ENCODE measurements at places on chromosomes 7 and 10. TPM values are rescaled to one million over a fixed set of nuclear protein-coding genes. Genes with fewer than 3 reads are reported as not detected.

The SPDYE8 gene
- under 0.01 TPM for total RNA-seq

DNA sequence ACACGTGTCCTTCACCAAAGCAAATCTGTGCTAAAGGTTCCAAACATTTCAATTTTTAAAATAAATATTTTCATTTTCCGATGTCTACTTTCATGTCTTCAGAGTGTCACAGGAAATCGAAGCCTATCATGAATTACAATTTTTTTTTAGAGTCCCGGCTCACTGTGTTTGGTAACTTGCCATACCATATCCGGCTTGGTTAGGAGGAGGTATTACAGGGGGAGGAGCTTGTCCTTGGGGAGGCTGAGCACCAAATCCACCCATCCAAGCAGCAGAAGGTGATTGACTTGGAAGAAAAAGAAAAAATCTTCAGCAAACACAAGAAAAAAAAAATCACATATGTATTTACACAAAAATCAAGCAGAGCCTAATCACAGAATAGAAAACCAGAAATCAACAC lies 21.3 kb downstream of the TIAL1 start:
- no peak for DNase-seq

DNA sequence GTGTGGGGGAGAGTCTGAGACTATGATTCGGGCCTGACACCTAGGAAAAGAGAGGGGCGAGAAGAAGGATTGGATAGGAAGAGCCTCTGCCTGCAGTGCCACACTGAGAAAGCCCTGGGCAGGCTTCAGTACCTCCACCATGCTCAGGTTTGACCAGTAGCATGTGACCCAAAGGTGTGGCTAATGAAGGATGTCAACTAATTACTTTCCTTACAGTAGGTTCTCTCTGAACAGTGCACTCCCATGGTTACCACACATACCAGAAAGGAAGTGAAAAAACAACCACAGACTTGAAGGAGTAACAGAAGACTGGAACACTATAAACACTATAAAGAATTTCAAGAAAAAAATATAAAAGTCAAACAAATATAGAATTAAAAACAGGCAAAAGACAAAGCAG lies 46.2 kb downstream of the SEM1 start:
- DNase-seq, result no peak

The MACC1 gene
- 0.41 TPM for total RNA-seq

GRCh38 chr10:29316308-29317026 lies 27.6 kb downstream of the LYZL1 start:
- DNase-seq, result no peak

The IFIT1B gene
- total RNA-seq, result 0.41 TPM

- no peak for DNase-seq
Observed at GRCh38 chr7:1391449-1391848, 67.8 kb downstream of the MICALL2 start.

GRCh38 chr7:32036557-32036956 lies 33.6 kb downstream of the PDE1C start:
- no peak for DNase-seq

The PDZD8 gene
- total RNA-seq, result 22.0 TPM

The CLDN15 gene
- 2.9 TPM for total RNA-seq

DNA sequence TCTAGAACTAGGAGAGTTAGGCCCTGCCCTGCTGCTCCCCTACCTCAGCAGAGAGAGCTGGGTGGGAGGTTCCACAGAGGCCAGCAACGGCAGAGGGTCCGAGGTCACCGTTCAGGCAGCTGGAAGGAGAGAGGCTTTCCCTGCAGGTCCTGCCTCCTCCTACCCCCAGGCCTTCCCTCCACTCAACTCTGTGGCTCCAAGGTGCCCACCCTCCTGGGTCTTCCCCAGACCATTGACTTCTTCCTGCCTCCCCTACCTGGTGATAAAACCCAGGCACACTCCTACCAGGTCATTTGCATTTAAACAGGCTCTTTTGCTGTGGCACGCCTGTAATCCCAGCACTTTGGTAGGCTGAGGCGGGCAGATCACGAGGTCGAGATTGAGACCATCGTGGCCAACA lies 515.3 kb upstream of the FOXK1 start:
- no peak for DNase-seq

- DNase-seq, result no peak
Observed at GRCh38 chr10:102140218-102140617, 7.4 kb downstream of the PPRC1 start.

DNA sequence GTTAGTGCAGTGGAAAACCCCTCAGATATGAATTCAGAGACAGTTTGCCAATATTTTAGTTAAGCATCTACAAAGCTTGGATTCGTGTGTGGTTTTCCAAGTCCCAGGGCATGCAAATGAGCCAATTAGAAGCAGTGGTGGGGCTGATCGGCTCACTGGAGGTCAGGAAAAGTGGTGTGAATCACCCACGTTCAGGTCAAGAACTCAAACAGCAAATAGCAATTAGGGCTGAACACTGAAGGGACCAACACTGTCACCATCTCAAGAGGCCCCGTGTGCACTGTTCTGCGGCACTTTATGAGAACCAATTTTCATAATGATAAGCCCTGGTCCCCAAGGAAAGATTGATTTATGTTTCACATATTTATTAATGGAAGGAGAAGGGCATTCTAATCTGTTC lies 68.9 kb downstream of the ADARB2 start:
- DNase-seq, result no peak

The TMEM130 gene
- 4.9 TPM for total RNA-seq

DNA sequence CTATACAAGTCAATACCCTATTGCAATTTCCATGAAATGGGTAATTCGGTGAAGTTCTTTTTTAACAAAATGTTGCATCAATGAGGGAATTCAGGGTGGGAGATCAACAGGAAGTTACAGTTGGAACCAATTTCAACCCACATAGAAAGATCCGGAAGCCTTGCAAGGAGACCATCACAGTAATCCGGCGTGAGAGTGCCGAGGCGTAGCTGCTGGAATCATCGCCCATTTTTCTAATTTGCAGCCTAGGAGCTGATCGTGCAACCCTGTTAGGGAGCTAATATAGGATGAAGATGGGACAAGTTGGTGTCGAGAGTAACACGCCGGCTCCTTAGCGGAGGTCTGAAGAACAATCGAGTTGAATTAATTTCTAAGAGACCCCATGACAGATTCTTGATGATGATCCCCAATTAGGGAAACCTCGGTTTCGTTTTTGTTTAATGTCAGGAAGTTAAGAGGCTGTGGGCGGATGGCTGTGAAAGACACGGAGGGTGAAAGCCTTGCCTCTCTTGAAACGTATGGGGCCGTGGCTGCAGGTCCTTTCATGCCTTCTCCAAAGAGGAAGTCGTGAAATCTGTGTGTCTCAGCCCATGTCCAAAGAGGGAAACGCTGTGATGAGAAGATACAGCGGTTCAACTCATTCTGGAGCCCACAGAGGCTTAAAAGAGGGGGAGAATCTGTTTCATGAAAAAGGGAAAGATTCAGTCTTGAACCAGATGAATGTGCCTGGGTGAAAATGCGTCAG lies 51.2 kb upstream of the CARD11 start:
- DNase-seq, result no peak

The KEL gene
- 0.82 TPM for total RNA-seq

DNA sequence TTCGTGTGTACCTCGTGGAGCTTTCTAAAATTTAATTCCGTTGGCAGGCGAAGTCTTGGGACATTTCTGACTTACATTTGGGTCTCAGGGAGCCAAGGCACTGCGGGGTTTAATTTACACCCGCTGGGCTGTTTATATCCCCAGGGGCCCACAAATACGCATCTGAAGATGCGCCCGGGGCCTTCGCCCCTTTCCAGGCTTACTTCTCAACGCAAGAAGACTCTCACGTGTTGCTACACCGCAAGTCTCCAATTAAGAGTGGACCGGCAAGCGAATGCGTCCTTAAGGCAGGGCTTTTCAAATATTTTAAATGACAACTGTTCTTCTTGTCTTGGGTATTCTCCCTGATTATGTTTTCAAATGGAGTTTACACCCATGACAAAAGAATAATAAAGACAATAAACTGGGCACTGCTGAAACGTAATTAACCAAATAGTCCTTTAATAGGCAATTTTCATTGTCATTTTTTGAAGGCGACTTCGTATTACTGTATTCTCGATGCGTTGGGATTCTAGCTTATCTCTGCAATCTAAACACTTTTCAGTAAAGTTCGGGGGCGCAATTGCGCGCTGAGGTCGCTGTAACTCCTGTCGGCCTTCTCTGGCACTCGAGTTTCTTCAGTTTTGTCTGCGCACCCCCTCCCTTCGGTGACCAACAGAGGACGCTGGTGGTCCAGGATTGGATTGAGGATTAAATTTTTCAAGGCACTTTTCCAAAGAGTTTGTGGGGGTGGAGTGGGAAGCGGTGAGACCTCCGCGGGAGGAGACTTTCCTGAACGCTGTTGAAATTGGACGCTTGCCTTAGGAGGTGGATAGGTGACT lies 837 bp upstream of the IGFBP3 start:
- DNase-seq, result peak; percentile 31

GRCh38 chr7:99369767-99370391 lies 4.7 kb upstream of the ARPC1B start:
- DNase-seq, result no peak

- no peak for DNase-seq
Observed at GRCh38 chr10:86017841-86018734, 348.5 kb downstream of the GRID1 start.

The NKX2-3 gene
- total RNA-seq, result under 0.01 TPM

The ELN gene
- 11.0 TPM for total RNA-seq

DNA sequence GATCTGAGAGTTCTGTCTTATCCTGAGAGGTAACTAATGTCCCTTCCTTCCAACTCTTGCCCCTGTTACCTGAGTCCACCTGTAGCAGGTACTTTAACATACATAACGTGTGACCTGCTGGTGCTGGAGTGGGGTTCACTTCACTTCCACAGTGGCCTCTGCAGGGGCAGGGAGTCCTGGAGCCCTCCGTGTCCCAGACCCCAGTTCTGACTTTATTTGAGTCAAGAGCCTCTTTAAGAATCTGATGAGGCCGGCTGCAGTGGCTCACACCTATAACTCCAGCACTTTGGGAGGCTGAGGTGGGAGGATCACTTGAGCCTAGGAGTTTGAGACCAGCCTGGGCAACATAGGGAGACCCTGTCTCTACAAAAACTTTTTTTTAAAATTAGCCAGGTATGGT lies 117.0 kb upstream of the RET start:
- DNase-seq, result no peak

DNA sequence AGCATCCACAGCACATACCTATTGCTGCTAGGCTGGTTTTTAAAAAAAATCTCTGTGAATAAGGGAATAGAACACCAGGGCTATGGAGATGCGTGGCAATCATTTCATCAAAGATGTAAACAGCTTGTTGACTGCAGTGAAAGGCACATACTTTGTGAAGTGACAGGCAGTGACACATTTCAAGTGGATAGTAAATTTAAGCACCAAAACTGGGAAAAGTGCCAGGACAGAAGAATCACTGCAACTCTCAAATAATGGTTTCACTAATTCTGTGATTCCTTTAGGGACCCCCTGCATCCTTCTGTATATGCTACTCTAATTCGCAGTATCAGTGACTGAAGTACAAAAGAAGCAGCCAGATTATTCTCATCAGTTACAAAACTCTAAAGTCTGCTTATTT lies 145.2 kb upstream of the KLF14 start:
- DNase-seq, result no peak

- DNase-seq, result peak; percentile 57
Observed at GRCh38 chr10:480928-481552, 208.4 kb downstream of the DIP2C start.

GRCh38 chr7:97731736-97732564 lies at the start of gene TAC1:
TAC1 (plus strand) TSS chr7:97732086; CDS start chr7:97732613, 527 bp downstream.
- DNase-seq, result no peak

The C10orf105 gene
- total RNA-seq, result not detected

DNA sequence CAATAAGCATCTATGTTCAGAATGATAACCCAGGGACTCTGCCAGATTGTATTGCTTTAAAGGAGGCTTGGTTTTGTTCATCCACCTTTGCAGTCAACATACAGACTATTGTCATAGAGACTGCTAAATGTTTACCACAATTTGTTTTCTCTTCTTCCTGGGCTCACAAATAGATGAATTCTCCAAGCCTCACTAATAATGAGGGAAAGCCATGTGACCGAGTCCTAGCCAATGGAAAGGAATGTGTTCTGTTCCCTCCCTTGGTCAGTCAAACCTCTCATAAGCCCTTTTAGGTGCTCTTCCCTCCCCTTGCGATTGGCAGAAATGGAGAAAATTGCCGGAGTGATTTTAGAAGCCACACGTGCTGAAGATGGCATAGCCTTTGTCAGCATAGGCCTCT lies 136.9 kb downstream of the RTKN2 start:
- no peak for DNase-seq

The CYTH3 gene
- total RNA-seq, result 26.9 TPM

GRCh38 chr10:113006656-113007342 lies 56.8 kb downstream of the TCF7L2 start:
- no peak for DNase-seq

DNA sequence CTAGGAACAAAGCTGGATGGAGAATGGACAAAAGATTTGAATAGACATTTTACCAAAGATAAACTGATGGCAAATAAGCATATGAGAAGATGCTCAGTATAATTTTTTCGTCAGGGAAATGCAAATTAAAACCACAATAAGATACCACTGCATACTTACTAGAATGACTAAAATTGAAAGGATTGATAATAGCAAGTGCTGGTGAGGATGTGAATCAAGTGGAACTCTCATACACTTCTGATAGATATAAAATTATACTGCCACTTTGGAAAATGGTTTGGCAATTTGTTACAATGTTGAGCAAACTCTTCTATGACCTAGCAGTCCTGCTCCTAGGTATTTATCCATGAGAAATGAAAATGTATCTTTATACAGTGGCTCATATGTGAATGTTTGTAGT lies 83.3 kb downstream of the EXOC6 start:
- DNase-seq, result no peak

- DNase-seq, result no peak
Observed at GRCh38 chr10:74189999-74190421, 39.0 kb downstream of the ADK start.

DNA sequence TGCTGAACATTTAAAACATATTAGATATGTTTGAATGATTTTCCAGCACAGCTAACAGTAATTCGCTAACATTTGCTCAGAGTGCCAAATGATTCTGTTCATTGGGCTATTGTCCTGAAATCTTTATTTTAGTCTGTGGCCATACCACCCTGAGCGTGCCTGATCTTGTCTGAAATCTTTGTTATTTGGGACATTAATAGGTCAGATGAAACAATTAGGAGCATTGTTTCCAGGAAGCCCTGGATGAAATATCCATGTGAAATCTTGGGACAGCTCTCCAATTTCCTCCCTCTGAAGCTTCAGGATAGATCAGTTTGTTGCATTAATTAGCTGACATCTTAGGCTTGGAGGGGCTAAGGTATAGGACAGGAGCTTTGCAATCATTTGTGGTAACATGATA lies 512.0 kb downstream of the KIF20B start:
- DNase-seq, result no peak

The CHCHD2 gene
- 196 TPM for total RNA-seq

DNA sequence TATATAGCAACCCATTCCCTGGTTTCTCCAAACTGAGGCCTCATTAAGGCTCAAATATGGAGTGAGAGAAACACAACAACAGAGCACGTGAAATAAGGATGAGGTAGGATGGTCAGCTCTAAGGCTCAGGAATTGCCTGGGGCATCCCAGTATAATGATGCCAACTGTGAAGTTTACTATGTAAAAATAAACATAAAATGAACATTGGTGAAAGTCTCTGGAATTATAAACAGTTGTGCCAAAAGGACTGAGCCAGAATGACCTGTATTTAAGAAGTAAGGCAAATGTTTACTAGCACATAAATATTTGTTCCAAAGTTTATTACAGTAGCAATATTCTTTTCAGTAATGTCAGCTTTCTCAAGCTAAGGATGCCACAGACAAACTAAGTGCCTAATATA lies 64.6 kb downstream of the ZNF680 start:
- no peak for DNase-seq

Measured in frontal cortex (tissue), 4 donors.